EL (cell line): ENCODE measurements at places on chromosomes 2 and 18.

GRCh38 chr2:233223059-233223894 is 28.2 kb upstream of the ATG16L1 start:
- no peak for DNase-seq

GRCh38 chr18:25042641-25043051 is 309.3 kb downstream of the ZNF521 start:
- no peak for DNase-seq

DNA sequence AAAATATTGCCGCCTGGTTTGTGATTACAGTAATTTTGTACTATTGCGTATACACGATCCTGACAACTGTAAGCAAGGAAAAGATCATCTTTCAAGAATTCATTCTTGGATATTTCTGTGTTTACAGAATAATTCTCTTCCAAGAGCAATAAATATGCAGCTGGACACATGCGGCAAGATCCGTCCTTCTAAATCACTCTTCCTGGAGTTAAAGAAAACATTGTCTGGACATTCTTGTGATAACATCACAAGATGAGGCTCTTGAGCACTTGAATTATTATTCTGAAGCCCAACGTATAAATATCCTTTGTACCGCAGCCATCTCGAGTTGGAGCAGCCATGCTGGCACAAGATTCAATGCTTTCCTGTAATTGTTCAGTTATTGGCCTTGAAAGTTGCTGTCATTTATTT is 9.9 kb downstream of the FHL2 start:
- DNase-seq: peak; percentile 94

- DNase-seq: peak; percentile 67
Observed at GRCh38 chr2:144830543-144830942, 310.6 kb upstream of the ZEB2 start.

DNA sequence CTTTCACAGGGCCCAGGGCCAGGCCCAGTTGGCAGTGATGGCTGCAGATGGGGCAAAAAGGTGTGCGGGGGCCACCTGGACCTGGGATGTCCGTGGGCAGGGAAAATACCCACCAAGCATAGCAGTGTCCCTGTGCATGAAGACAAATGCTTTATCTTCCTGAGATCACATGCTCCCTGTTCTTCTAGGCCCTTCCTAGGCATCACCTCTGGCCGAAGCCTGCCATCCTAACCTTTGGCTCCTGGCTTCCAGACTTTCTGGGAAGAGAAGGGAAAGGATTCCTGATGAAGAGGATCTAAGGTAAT is 105.0 kb upstream of the SMAD2 start:
- no peak for DNase-seq

DNA sequence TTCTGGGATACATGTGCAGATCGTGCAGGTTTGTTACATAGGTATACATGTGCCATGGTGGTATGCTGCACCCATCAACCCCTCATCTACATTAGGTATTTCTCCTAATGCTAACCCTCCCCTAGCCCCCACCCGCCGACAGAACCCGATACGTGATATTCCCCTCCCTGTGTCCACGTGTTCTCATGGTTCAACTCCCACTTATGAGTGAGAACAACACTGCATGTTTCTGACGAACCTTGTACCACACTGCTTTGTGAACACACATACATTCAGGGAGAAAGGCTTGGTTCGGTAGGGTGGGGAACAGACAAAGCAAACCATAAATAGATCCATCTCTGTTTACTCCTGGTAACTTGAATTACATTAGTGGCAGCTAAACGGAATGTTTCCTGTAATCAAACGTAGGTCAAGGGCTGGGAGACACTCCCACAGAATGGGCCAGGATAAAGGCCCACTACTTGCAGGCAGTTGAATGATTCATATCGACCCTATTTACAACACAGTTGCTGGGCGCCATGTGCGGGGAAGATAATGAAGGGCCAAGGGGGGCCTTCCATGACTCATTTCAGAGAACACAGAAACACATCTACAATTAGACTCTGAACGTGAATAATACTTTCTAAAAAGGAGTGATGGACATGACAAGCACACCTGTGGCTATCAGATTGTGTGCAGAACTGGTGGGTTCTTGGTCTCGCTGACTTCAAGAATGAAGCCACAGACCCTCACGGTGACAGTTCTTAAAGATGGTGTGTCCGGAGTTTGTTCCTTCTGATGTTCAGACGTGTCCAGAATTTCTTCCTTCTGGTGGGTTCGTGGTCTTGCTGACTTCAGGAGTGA is 56.8 kb upstream of the KIDINS220 start:
- DNase-seq: no peak

GRCh38 chr2:133644846-133645245 is 76.6 kb upstream of the NCKAP5 start:
- DNase-seq: no peak
